Peyer's patch (tissue), 4 donors: ENCODE measurements at places on chromosomes 16 and 17. TPM values are rescaled to one million over a fixed set of nuclear protein-coding genes. Genes with fewer than 3 reads are reported as not detected.

FHOD1 gene
- total RNA-seq = 40.3 TPM

TMEM238L gene
- 45.3 TPM for total RNA-seq

PTGES3L gene
- total RNA-seq = 5.5 TPM

KIF19 gene
- 2.1 TPM for total RNA-seq

XPO6 gene
- total RNA-seq = 94.7 TPM

GRCh38 chr16:81873843-81874752 lies 95.0 kb downstream of the PLCG2 start:
- peak overlapping the region; percentile 5 for H3K27ac ChIP-seq
- no peaks in the 10 kb centered on the region for H3K27me3 ChIP-seq
- no peak overlapping the region for H3K4me3 ChIP-seq
- H3K4me1 ChIP-seq = peaks cover 10% of the 10 kb centered on the region
- H3K36me3 ChIP-seq = no peaks in the 10 kb centered on the region
- DNase-seq = peak; percentile 87

- H3K36me3 ChIP-seq = no peaks in the 10 kb centered on the region
- H3K4me1 ChIP-seq = peaks cover 20% of the 10 kb centered on the region
- DNase-seq = peak; percentile 97
Observed at GRCh38 chr17:47889734-47890529, 6.1 kb upstream of the SP2 start.

GRCh38 chr16:85615014-85615851 lies 2.1 kb downstream of the GSE1 start:
- peak overlapping the region; percentile 6 for H3K4me3 ChIP-seq
- peak overlapping the region; percentile 90 for H3K27ac ChIP-seq
- H3K27me3 ChIP-seq = no peaks in the 10 kb centered on the region
- peak; percentile 45 for DNase-seq
- H3K36me3 ChIP-seq = no peaks in the 10 kb centered on the region

DNA sequence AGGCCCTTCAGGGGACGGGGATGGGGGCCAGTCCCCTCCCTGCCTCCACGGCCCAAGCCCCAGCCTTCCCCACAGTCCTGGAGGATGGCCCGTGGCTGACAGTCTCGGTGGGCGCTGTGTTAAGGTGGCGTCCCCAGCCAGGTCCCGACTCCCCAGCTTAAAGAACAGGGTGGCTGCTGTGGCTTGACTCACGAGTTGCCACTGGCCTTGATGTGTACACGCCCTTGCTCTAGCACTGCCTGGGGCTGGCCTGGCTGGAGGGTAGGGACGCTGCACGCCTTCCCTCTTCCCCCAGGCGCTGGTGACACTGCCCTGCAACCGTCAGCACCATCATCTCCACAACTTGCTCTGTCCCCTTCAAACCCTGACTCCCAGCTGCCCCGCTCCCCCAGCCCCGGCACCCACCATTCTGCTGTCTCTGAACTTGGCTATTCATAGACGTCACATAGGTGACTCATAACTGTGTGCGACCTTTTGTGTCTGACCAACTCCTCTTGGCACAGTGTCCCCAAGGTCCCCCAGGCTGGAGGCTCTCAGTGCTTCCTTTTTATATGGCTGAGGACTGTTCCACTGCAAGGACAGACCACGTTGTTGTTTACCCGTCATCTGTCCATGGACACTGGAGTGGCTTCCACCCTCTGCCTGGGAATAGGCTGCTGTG lies 6.3 kb downstream of the GNPTG start:
- H3K4me3 ChIP-seq = no peak overlapping the region
- H3K4me1 ChIP-seq = no peaks in the 10 kb centered on the region
- H3K36me3 ChIP-seq = no peaks in the 10 kb centered on the region

DNA sequence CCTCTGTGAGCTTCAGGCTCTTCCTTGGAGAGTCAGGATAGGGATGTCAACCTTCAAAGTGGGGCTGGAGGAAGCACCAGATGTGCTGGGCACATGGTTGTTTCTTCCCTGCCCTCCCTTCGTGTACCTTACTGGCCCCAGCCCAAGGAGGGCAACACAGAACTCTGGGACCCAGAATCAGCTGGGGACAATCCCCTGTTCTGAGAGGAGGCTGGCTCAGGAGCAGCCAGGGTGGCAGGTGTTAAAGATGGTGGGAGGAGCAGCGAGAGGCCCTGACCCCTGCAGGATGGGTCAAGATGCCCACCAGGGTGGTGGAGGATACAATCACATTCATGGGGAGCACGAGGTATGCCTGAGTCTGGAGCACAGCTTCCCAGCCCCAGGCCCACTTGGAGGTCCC lies 300.4 kb downstream of the ABCC12 start:
- no peaks in the 10 kb centered on the region for H3K4me1 ChIP-seq
- H3K4me3 ChIP-seq = no peak overlapping the region
- no peak overlapping the region for H3K27ac ChIP-seq
- DNase-seq = no peak
- H3K27me3 ChIP-seq = no peaks in the 10 kb centered on the region

GRCh38 chr17:40032322-40033320 lies 17.4 kb downstream of the CSF3 start:
- H3K27me3 ChIP-seq = no peaks in the 10 kb centered on the region
- no peaks in the 10 kb centered on the region for H3K4me1 ChIP-seq
- H3K27ac ChIP-seq = peak overlapping the region; percentile 87
- no peaks in the 10 kb centered on the region for H3K36me3 ChIP-seq
- no peak overlapping the region for H3K4me3 ChIP-seq
- DNase-seq = no peak

DNA sequence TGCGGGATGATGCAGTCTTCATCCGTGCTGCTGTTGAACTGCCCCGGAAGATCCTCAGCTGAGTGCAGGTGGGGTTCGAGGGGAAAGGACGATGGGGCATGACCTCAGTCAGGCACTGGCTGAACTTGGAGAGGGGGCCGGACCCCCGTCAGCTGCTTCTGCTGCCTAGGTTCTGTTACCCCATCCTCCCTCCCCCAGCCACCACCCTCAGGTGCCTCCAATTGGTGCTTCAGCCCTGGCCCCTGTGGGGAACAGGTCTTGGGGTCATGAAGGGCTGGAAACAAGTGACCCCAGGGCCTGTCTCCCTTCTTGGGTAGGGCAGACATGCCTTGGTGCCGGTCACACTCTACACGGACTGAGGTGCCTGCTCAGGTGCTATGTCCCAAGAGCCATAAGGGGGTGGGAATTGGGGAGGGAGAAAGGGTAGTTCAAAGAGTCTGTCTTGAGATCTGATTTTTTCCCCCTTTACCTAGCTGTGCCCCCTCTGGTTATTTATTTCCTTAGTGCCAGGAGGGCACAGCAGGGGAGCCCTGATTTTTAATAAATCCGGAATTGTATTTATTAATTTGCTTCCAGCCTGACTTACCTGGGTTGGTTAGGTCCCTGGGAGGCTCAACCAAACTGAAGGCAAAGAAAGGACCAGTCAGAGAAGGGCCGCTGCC lies 5.8 kb downstream of the TRAF4 start:
- H3K27me3 ChIP-seq = no peaks in the 10 kb centered on the region
- peak overlapping the region; percentile 50 for H3K27ac ChIP-seq
- no peak overlapping the region for H3K4me3 ChIP-seq
- H3K36me3 ChIP-seq = no peaks in the 10 kb centered on the region
- no peak for DNase-seq

DNA sequence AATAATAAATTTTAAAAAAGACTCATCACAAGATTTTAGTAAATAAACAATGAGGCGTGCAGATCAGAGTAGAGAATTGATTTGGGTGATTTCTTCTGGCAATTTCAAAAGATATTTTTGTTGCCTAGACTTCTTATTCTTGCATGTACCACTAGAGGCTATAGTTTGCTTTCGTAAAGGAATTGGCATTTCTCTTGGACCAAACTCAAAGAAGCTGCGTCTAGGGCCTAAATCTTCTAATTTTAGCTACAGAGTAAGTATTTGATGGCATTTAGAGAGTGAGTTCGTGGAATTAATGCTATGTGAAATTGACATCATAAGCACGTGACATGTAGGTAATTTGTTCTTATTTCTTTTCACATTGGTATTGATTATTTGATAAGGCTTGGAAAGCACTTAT lies 24.4 kb upstream of the ABCC11 start:
- DNase-seq = no peak
- no peak overlapping the region for H3K27ac ChIP-seq
- H3K27me3 ChIP-seq = no peaks in the 10 kb centered on the region
- no peaks in the 10 kb centered on the region for H3K36me3 ChIP-seq

DNA sequence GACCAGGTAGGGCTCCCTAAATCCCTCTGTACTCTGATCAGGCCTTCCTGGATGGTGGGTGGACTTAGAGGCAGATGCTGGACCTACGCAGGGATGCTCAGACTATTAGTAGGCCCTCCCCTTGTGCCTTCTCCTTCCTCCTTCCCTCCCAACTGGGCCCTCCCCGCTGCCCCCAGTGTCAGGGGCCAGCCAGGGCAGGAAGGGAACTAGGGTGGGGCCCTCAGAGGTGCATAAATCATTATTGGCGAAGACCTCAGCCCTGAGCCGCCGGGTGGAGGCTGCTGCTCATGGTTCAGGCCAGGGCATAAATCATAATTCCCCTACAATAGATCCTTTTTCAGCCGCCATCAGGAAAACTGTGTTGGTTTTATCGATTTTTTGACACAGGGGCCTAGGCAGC lies 81.4 kb downstream of the MRM1 start:
- H3K36me3 ChIP-seq = no peaks in the 10 kb centered on the region
- H3K4me1 ChIP-seq = no peaks in the 10 kb centered on the region
- H3K27me3 ChIP-seq = no peaks in the 10 kb centered on the region
- no peak overlapping the region for H3K4me3 ChIP-seq
- no peak for DNase-seq
